ENCODE measurements at places on chromosomes 1 and 21.

DNA sequence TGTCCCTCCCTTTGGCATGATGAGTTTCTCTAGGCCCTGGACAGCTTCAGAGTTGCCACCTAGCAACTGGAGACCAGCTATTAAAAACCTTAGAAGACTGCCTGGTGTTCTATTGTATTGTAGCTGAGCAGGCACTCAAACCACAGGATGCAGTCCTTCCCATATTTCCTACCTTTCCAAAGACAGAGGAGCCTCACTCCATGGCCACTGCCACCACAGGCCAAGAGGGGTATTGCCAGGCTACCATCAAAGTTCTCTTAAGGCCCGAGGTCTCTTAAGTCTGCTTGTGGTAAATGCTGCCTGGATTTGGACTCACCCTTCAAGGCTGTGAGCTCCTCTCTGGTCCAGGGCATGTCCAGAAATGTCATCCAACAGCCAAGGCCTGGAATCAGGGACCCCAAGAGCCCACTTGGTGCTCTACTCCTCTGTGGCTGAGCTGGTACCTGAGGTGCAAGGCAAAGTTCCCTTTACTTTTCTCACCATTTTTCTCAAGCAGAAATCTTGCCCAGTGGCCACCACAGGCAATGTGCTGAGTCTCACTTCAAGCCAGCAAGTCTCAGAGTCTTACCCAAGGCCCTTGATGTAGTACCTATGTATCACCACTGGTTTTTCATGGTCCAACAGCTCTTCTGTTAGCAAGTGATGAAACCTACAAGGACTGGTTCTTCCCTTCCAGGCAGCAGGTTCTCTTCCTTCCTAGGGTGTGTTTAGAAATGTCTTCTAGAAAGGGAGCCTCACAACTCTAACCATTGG lies 269.4 kb downstream of the AMY1C start:
- no peak for DNase-seq

GRCh38 chr1:28845786-28846543 lies 34.0 kb downstream of the OPRD1 start:
- no peak for DNase-seq

GRCh38 chr1:64865105-64865757 lies 101.1 kb downstream of the JAK1 start:
- DNase-seq, result no peak

- DNase-seq, result no peak
Observed at GRCh38 chr1:150521196-150521968, 5.8 kb downstream of the FALEC start.

DNA sequence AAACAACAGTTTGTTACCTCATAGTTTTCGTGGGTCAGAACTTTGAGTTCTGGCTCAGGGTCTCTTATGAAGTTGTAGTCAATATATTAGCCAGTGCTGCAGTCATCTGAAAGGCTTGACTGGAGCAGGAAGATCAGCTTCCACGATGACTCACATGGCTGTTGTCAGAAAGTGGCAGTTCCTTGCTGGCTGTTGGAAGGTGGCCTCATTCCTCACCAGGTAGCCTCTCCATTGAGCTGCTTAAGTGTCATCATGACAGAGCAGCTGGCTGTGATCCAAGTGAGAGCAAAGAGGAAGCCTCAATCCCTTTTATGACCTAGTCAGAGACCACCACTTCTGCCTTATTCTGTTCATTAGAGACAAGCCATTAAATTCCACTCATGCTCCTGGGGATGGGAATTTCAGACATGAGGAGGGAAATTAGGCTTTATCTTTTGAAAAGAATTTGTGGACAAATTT lies 5.6 kb downstream of the OSBPL9 start:
- DNase-seq, result no peak

DNA sequence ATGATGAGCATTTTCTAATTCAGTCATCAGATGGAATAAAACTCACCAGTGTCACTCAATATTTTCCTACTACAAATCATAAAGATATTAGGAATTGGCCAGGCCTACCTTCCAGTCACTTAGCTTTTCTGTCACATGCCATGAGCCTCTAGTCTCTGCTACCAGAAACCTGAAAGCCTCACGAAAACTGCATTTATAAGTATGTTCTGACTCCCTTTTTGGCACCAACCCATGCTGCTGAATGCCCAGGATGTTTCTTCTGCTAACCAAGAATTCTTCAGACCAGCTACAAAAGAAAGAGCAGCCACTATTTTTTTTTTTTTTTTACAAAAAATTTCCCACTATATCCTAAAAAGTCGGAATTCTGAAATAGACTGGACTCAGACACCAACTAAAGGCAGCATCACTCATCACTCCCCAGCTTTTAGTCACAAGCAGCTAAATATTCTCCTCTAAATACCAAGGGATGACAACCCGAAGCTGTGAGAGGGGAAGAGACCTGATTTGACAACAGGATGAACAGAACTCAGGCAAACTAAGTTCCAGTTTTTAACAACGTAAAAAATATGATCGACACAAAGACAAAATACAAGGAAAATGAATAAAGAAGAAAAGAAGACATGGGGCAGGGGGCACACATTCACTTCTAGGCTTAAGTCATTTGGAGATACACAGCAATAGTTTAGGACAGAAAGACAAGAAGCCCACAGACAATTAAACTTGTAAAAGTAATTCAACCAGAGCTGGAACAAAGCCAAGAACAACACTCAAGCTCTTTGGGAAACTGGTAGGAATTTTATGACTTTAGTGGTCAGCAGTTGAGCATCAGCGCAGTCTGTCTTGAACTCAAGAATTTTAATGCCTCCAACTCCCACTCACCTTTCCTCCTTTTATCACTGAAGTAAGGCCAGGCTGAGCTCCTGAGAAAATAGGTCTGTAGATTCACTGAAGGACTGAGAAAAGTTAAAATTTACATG lies 1.7 kb downstream of the DCAF8 start:
- no peak for DNase-seq

- DNase-seq, result no peak
Observed at GRCh38 chr1:185549906-185550305, 184.3 kb upstream of the HMCN1 start.

GRCh38 chr1:230170622-230171021 lies 103.6 kb downstream of the GALNT2 start:
- no peak for DNase-seq

DNA sequence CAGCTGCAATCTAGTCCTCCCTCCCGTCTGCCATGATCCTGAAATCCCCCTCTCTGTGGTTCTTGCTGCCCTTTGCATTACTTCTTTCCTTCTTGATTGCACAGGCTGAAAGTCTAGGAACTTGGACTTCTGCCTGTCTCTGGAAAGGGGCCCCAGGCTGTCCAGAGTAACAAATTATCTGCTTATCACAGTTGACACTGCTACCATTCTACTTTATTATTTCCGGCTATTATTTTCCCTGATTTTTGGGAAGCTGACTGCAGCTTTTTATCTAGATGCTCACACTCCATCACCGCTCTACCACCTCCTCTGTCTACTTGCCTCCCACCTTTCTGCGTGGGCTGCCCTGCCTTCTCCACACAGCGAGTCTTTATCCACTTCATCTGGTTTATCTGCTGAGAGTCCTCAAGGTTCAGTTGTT lies 202.1 kb upstream of the PLXNA2 start:
- DNase-seq, result no peak

DNA sequence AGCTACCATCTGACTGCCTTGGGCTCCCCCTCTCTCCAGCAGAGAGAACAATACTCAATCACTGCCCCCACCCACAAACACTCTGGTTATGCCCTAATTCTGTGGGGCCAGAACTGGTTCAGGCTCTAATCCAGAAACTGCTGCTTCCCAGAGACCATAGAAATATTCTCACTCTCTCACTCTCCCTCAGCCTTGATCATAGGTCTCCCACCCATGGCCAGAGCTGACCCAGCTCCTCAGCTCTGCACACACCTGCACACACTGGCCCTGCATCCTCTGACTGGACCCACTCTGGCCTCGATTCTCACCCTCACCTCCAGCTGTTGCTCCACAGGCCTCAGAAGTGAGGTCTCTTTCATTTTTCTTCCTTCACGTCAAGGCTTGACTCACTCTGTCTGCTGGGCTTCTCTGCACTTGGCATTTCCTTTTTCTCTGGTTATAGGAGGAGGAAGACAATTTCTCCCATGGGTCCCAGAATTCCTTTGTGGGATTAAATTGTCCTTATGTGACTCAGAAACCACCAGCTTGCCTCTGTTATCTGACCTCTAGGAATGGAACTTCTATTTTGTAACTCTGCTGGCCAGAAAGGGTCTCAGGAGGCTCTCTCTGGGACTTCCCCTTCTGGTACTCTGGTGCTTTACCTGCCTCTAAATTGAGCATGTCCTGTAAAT lies 15.6 kb upstream of the ZMYM6 start:
- DNase-seq, result no peak

DNA sequence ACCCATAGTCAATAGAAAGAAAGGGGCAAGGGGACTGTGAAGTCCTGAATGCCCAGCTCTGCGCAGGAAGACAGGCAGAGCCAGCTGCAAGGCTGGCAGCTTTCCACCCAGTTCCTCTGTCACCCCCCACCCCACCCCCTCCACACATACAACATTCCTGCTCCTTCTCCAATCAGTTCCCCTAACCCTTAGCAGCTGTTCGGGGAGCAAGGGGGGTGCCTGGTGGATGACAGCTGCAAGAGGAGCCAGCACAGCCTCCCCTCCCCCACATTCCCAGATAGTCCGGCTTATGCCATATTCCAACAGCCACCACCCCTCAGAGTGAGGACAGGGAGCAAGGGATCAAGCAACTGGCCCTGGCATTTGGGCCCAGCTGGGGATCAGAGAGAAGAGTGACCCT lies 9.7 kb downstream of the ARHGEF2 start:
- no peak for DNase-seq

DNA sequence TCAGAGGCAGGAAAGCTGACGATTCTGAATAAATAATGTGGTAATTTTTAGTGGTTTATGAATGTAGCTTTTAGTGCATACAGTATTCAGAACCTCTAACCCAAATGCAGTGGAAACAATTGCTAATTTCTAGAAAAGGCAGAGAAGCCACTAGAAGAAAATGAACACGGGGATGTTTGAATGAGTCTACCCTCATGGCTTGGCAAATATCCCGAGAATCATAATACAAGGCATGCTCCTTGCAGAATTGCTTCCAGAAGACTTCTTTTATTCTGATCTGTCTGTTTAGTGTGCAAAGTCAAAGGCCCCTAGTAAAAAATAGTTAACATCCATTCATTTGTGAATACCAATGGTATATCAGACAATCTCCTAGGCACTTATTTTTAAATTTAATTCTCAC lies 246.8 kb downstream of the LMO4 start:
- DNase-seq, result no peak

GRCh38 chr1:205250699-205251098 lies 23.0 kb downstream of the TMCC2 start:
- no peak for DNase-seq

- no peak for DNase-seq
Observed at GRCh38 chr1:216758161-216758560, 34.9 kb upstream of the ESRRG start.

- no peak for DNase-seq
Observed at GRCh38 chr1:247360991-247361731, 29.5 kb upstream of the ZNF496 start.

GRCh38 chr1:62110198-62110817 lies 84.3 kb upstream of the L1TD1 start:
- DNase-seq, result no peak

DNA sequence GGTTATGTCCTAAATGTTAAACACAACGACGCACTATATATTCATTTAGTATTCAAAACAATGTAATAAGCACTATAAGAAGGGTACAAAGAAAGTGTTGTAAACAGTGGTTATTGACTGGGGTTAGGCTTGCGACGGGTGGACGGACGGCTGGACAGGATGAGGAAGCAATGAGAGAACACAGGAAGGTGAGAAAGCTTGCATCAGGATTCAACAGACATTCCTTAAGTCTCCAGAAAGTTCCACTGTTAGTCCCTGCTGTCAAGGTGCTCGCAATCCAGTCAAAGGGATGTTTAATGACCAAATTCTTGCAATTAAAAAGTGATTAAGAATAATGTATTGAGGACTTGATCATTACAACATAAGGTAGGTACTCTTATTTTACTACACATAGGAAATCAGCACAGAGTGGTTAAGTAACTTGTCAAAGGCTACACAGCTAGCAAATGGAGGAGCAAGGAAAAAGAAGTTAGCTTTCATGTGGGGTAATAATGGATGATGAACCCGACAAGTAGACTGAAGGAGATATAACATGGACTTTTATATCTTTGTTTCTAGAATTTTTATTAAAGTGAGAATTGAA lies 994 bp upstream of the ACBD6 start:
- no peak for DNase-seq

DNA sequence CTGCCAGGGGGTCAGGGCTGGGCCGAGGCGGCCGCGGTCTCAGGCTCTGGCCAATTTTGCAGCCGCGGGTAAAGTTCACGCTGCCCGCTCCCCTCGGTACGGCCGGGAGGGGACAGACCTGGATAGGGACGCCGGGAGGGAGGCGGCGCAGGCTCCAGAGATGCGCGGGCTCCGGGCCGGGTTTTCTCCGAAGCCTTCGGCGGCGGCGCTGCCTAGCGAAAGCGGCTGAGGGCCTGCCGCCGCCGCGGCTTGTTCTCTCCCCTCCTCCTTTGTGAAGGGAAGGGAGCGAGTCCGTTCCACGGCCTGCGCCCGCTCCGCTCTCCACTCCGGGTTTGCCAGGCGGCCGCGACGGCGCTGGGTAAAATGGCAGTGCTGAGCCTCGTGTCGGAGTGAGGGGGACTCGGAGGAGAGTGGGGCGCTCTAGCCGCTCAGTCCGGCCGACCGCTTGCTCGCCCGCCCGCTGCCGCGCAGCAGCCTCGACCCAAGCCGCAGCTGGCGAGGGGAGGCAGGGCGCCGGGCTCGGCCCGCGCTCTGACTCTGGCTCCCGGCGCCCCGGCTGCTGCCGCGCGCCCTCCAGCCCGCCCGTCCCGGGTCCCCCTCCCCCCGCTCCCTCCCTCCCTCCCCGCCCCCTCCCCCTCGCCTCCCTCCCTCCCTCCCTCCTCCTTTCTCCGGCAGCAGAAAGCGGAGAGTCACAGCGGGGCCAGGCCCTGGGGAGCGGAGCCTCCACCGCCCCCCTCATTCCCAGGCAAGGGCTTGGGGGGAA lies at the start of gene ARID1A:
TSS of gene ARID1A (plus strand) at position 660 of the 763 bp plus-strand sequence. CDS start 389 bp downstream, outside the sequence.
- DNase-seq, result peak; percentile 91

GRCh38 chr1:190475421-190476141 lies 2.1 kb downstream of the BRINP3 start:
- no peak for DNase-seq

GRCh38 chr1:45032837-45033236 lies 20.8 kb downstream of the UROD start:
- no peak for DNase-seq

GRCh38 chr1:165988817-165989216 lies 161.4 kb downstream of the UCK2 start:
- no peak for DNase-seq

- DNase-seq, result peak; percentile 27
Observed at GRCh38 chr1:84772428-84772943, 82.2 kb upstream of the SSX2IP start.

GRCh38 chr1:39894884-39895495 lies 6.7 kb downstream of the MYCL start:
- no peak for DNase-seq
